ENCODE measurements at places on chromosomes 12 and 14.

DNA sequence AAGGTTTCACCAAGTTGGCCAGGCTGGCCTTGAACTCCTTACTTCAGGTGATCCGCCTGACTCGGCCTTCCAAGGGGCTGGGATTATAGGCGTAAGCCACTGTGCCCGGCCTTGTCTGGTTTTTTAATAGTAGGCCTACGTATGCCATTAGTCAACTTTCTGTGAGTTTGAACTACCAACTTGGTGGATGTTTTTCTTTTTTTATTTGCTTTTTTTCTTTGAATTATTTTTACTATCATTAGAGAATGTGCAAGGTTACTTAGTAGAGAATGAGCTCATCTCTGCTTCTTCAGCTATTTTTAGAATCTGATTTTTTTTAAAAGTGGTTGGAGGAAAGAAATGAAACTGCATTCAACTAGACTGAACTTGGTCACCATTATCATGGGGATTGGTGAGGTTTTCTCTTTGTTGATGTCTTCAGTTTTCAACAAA lies 51.4 kb downstream of the HMGA2 start:
- H3K4me3 ChIP-seq = no peak overlapping the region
- no peaks in the 10 kb centered on the region for H3K4me1 ChIP-seq
- no peak for DNase-seq
- H3K36me3 ChIP-seq = no peaks in the 10 kb centered on the region
- H3K27ac ChIP-seq = no peak overlapping the region

GRCh38 chr14:85793533-85793932 lies 263.6 kb downstream of the FLRT2 start:
- no peak overlapping the region for H3K4me3 ChIP-seq
- no peaks in the 10 kb centered on the region for H3K4me1 ChIP-seq
- no peak overlapping the region for H3K27ac ChIP-seq
- no peak for DNase-seq
- no peaks in the 10 kb centered on the region for H3K27me3 ChIP-seq
- H3K36me3 ChIP-seq = no peaks in the 10 kb centered on the region

DNA sequence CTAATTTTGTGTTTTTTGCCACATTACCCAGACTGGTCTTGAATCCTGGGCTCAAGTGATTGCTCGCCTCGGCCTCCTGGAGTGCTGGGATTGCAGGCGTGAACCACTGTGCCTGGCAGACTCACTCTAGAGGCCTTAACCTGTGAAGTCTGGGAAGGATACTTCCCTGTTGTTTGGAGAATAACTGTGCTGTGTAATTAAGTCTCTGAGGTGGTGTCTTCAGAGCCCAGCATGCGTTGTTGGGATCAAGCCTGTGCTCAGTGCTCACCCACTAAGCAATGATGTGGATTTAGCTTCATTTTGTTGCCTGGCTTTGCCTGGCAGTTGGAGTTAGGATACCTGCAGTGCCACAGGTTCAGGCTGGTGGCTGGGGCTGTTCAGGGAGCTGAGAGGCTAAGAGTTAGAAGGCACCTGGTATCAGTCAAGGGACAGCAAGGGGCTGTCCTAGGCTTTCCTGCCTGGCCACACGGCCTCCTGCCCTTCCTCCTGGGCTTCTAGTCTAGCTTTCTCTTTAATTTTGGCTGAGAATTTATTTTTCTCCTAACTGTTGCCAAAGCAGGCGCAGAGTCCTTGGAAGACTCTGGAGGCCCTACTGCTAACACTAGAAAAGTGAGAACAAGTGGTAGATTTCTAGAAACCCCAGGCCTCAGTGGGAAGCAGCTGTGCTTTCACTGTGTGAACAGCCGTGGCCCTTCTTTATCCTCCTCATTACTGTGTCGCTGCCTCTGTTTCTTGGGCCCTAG lies 38.5 kb downstream of the EP400 start:
- no peaks in the 10 kb centered on the region for H3K27me3 ChIP-seq
- H3K27ac ChIP-seq = no peak overlapping the region
- H3K4me1 ChIP-seq = peaks cover 5% of the 10 kb centered on the region
- H3K4me3 ChIP-seq = no peak overlapping the region
- peaks cover 70% of the 10 kb centered on the region for H3K36me3 ChIP-seq

GRCh38 chr12:13559318-13559978 lies 362.9 kb downstream of the EMP1 start:
- H3K27me3 ChIP-seq = no peaks in the 10 kb centered on the region
- no peaks in the 10 kb centered on the region for H3K4me1 ChIP-seq
- no peak overlapping the region for H3K27ac ChIP-seq
- H3K4me3 ChIP-seq = no peak overlapping the region
- no peaks in the 10 kb centered on the region for H3K36me3 ChIP-seq
- DNase-seq = no peak

- H3K4me3 ChIP-seq = no peak overlapping the region
- peaks cover 4% of the 10 kb centered on the region for H3K36me3 ChIP-seq
- H3K4me1 ChIP-seq = peaks cover 7% of the 10 kb centered on the region
These were observed 114.7 kb upstream of the AMN1 start for GRCh38 chr12:31843398-31844095.

GRCh38 chr12:113934060-113934814 lies 31.9 kb downstream of the RBM19 start:
- no peaks in the 10 kb centered on the region for H3K27me3 ChIP-seq
- no peak for DNase-seq
- H3K4me3 ChIP-seq = no peak overlapping the region
- peaks cover 31% of the 10 kb centered on the region for H3K4me1 ChIP-seq
- no peak overlapping the region for H3K27ac ChIP-seq

DNA sequence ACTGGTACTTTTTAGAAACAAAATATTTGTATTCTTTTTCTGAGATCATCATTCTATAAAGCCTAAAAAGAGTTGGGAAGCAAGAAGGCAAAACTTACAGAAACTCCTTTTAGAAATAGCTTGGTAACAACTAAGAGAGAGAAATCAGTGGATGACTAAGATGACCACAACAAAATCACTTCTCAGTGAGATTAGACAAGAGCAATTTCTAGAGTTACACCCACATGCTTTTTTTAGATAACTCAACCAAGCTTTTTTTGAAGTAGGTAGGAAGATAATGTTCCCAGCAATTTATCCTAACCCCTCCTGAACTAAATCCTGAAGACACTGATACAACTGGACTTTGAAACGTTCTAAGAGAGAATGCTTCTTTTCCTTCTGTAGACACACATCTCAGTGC lies 576.4 kb downstream of the SLC6A15 start:
- H3K4me1 ChIP-seq = no peaks in the 10 kb centered on the region
- no peak overlapping the region for H3K27ac ChIP-seq
- H3K36me3 ChIP-seq = no peaks in the 10 kb centered on the region
- no peak for DNase-seq
- no peak overlapping the region for H3K4me3 ChIP-seq

GRCh38 chr14:61656341-61656740 lies 39.0 kb upstream of the HIF1A start:
- peaks cover 7% of the 10 kb centered on the region for H3K36me3 ChIP-seq
- peaks cover 38% of the 10 kb centered on the region for H3K4me1 ChIP-seq
- H3K27me3 ChIP-seq = no peaks in the 10 kb centered on the region

DNA sequence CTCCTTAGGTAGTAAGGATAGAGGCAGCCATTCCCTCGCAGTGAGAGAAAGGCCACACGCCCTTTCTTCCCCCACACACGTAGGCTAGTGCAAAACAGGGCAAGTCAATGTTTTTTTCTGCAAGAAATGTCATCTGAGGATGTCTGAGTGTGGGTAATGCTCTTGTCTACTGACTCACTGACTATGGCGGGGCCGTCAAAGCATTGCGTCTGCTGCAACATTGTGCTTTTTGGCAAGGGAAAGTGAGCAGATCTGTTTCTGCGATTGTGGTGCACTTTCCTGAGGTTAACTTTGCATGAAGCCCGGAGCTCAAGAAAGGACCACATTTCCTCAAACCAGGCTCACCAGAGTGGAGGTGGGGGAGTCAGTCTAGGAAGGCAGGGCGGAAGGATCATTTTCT lies 181.6 kb upstream of the GZMB start:
- no peak for DNase-seq
- peaks cover 66% of the 10 kb centered on the region for H3K27me3 ChIP-seq
- H3K27ac ChIP-seq = no peak overlapping the region
- H3K36me3 ChIP-seq = no peaks in the 10 kb centered on the region
- no peak overlapping the region for H3K4me3 ChIP-seq

DNA sequence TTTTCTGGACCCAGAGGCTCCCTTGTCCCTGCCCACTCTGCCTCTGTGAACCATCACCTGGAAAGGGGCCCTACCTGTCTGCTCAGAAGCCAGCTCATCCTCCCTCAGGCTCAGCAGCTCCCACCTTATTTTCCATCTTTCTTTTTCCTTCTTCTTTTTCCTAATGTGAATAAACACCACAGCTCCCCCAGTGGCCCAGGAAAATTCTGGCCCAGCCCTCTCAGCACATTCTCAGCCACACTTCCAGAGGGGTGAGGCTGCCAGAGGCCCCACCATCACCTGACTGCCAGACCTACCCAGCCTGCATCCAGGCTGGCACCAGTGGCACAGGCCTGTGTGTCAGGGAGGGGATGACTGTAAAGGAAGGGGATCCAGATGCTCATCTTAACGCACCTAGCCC lies 23.0 kb downstream of the ZFHX2 start:
- peaks cover 2% of the 10 kb centered on the region for H3K36me3 ChIP-seq
- H3K27me3 ChIP-seq = no peaks in the 10 kb centered on the region
- no peak overlapping the region for H3K4me3 ChIP-seq
- H3K4me1 ChIP-seq = no peaks in the 10 kb centered on the region
- no peak for DNase-seq

- no peak for DNase-seq
- no peak overlapping the region for H3K27ac ChIP-seq
- H3K36me3 ChIP-seq = no peaks in the 10 kb centered on the region
- H3K4me1 ChIP-seq = no peaks in the 10 kb centered on the region
- no peak overlapping the region for H3K4me3 ChIP-seq
These were observed 52.5 kb downstream of the ATP23 start for GRCh38 chr12:57993834-57994233.

DNA sequence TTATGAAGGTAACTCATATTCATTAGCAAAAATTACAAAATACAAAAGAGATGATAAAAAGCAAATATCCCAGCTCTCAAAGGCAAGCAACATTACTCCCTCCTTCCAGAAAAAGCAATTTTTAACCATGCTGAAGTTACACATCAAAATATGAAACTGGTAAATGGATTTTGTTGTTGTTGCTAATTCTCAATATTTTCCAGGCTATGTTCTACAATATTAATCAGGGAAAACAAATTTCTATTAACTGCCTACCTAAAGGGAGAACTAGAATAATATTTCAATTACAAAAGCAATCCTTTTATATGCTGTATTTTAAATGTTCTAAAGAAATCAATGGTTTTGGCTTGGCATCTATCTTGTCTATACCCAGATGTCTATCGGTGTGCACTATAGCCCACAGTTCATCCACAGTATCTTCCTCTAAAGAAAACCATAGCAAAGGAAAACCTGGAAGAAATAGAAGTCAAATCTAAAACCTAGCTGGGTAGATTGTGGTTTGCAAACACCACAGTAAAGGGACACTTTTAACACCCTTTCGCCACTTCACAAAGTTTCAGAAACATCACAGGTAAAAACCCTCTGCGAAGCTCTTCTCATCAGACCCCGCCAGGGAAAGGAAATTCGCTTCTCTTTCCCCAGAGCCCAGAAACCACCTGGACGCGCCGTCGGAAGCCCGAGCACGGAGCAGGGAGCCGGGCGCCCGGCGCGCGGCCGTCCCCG lies 32.0 kb downstream of the TC2N start:
- H3K27me3 ChIP-seq = no peaks in the 10 kb centered on the region
- peaks cover 70% of the 10 kb centered on the region for H3K4me1 ChIP-seq
- no peak for DNase-seq

DNA sequence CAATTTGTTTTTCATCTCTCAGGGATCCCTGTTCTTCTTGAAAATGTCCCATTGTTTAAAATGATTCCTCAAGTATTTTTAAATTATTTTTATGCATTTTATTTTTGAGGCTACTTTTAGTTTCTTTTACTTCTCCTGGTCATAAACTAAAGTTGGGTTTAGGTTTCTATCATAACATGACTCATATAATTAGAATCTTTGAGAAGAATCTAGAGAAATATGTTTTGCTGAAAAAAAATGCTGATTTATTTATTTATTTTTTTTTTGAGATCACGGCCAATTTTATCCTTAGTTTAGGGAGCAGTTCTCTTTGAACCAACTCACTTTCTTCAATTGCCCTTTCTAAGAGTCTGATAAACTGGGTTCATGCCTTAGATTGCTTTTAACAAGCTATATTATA lies 1157.1 kb downstream of the BCL11B start:
- H3K36me3 ChIP-seq = no peaks in the 10 kb centered on the region
- H3K27ac ChIP-seq = no peak overlapping the region
- DNase-seq = no peak
- no peak overlapping the region for H3K4me3 ChIP-seq
- no peaks in the 10 kb centered on the region for H3K27me3 ChIP-seq
- no peaks in the 10 kb centered on the region for H3K4me1 ChIP-seq

- H3K27ac ChIP-seq = no peak overlapping the region
- H3K36me3 ChIP-seq = no peaks in the 10 kb centered on the region
- no peak overlapping the region for H3K4me3 ChIP-seq
- no peaks in the 10 kb centered on the region for H3K4me1 ChIP-seq
- no peaks in the 10 kb centered on the region for H3K27me3 ChIP-seq
These were observed 227.7 kb upstream of the DDHD1 start for GRCh38 chr14:53380867-53381225.

- no peak overlapping the region for H3K27ac ChIP-seq
- H3K4me1 ChIP-seq = no peaks in the 10 kb centered on the region
- H3K4me3 ChIP-seq = no peak overlapping the region
- H3K27me3 ChIP-seq = peaks cover 45% of the 10 kb centered on the region
- DNase-seq = no peak
These were observed 164.7 kb downstream of the ADGRD1 start for GRCh38 chr12:131118371-131118770.

GRCh38 chr14:92040431-92041051 lies 682 bp upstream of the TRIP11 start:
- H3K4me1 ChIP-seq = peaks cover 47% of the 10 kb centered on the region
- H3K27me3 ChIP-seq = no peaks in the 10 kb centered on the region
- H3K4me3 ChIP-seq = peak overlapping the region; percentile 94
- DNase-seq = no peak

DNA sequence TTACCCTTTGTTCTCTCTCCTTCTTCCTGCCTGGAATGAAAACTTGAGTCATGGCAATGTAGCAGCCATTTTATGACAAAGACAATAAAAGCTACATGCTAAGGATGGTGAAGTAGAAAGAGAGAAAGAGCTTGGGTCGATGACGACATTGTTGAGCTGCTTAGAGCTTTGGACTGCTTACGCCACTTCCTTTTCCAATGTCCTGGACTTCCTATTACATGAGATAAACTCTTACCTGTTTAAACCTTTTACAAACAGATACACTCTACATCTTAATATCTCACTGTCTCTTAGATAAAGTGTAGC lies 70.1 kb downstream of the PEBP1 start:
- no peak overlapping the region for H3K4me3 ChIP-seq
- H3K4me1 ChIP-seq = no peaks in the 10 kb centered on the region
- H3K36me3 ChIP-seq = peaks cover 32% of the 10 kb centered on the region
- H3K27me3 ChIP-seq = no peaks in the 10 kb centered on the region
- peak overlapping the region; percentile 29 for H3K27ac ChIP-seq

- H3K4me1 ChIP-seq = peaks cover 6% of the 10 kb centered on the region
- no peaks in the 10 kb centered on the region for H3K36me3 ChIP-seq
- peaks cover 16% of the 10 kb centered on the region for H3K27me3 ChIP-seq
- H3K4me3 ChIP-seq = no peak overlapping the region
- peak; percentile 12 for DNase-seq
- no peak overlapping the region for H3K27ac ChIP-seq
These were observed 147.5 kb upstream of the C14orf180 start for GRCh38 chr14:104431929-104432541.

Measured in central memory CD8-positive, alpha-beta T cell (primary cell).